Activated effector memory CD4-positive, alpha-beta T cell treated with anti-CD3 and anti-CD28 coated beads, Interleukin-2, amount 50 U/mL, for 16 hours (primary cell): ENCODE measurements at places on chromosomes 2 and 18.

DNA sequence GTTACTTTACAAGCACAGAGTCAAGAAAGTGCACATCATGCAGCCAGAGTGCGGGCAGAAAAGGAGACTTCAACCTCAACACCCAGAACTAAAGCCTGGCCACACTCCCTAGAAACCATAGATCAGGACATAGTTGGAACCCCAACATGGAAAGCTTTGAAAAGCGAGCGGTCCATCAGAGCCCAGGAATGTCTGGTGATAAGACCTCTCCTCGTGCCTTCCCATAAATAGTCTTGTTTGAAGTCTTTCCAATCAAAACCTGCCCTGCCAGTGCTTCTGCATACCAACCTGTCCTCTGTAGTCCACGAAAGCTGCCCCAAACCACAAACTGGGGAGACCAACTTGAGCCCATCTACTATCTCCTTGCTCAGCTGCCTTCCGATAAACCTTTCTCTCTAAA lies 55.5 kb downstream of the NEURL3 start:
- no peak for DNase-seq

GRCh38 chr2:147214914-147215313 lies 629.9 kb upstream of the ACVR2A start:
- DNase-seq = no peak

DNA sequence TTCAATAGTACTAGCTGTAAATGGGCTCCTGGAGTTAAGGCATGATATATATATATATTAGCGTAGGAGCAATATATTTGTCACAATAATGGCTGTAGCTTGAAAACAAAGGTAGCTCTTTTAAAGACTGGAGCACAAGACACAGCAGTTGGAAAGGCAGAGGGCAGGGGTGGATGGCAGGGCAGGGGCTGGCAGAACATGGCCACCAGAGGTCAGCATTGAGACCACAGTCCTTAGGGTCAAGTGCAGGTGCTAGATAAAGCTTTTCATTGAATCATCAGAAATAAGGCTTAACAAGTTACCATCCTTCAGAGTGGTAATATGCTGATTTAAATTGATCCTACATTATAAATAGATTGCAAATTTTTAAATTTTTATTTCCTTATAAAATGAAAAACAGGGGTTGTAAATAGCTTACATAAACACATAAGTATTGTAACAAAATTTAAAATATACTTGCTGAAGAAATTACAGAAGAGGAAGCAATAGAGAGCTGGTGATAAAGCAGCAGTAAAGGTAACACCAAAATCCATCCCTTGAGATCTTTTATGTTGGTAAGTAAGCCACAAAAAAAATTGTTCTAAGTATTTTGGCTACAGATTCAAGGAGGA lies 161.2 kb upstream of the PIEZO2 start:
- no peak for DNase-seq

DNA sequence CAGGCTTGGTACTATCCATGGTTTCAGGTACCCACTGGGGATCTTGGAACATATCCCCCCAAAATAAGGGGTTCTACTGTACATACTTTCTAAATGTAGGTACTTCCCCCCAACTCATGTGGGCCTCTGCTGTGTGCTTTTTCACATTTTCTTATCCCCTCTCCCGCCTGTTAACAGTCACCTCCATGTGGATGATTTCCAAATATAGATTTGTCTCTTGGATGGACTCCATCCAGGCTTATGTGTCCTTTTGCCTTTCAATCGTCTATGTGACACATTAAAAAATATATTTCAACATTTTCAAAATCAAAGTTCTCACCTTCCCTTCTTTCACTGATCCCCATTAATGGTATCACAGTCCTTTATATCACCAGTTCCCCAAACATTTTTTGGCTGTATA lies 44.4 kb downstream of the OSBPL6 start:
- no peak for DNase-seq

DNA sequence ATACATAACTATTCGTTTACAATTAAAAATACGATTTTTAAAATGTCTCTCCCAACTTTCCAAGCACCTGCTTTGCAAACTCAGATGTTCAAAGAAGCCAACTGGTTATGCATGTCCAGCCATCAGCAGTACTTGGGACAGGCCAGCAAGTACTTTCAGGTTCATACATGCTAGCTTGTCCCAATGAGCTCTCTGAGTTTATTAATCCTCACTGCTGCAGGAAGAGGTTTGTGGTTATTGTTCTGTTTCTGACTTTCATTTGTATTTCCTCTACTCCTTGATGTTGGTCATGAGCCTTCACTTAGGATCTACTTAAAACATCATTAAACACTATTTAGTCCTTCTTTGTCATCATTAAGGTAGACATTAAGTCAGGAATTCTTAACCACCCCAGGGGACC lies 374.1 kb downstream of the LRATD1 start:
- DNase-seq = no peak

GRCh38 chr18:2933995-2934394 lies 78.9 kb downstream of the LPIN2 start:
- no peak for DNase-seq

DNA sequence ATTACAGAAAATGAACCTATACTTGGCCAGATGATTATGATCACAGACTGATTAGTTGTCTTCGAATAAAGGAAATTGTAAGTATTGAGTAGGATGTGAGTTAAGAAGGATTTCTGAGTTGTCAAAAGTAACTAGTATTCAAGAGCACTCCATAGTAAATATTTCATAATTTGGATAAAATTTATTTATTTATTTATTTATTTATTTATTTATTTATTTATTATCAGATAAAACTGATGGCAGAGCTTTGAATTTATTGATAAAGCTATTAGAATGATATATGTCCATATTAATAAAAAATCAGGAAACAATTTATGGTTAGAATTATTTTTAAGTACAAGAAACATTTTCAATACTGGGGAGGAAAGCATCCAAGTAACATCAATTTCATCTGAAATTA lies 1634.1 kb downstream of the LRP1B start:
- DNase-seq = no peak

- DNase-seq = no peak
Observed at GRCh38 chr2:96594282-96594681, 43.8 kb downstream of the KANSL3 start.

DNA sequence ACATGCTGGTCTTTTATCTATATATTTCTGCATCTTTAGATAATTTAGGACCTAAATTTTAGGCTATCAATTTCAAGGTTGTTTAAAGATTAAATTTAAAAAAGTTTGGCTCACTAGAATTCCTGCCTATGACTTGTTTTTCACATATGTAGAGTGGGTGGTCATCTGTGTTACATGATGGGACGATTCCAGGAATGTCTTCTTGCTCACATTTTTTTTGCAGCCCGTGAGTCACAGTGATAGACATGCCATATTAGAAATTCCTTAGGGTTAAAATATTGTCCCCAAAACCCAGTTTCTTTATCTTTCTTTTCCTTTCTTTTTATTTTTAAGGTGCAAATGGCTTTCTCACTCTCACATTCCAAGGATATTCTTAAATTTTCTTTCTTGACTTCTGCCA lies 652.0 kb downstream of the PLCL1 start:
- no peak for DNase-seq

DNA sequence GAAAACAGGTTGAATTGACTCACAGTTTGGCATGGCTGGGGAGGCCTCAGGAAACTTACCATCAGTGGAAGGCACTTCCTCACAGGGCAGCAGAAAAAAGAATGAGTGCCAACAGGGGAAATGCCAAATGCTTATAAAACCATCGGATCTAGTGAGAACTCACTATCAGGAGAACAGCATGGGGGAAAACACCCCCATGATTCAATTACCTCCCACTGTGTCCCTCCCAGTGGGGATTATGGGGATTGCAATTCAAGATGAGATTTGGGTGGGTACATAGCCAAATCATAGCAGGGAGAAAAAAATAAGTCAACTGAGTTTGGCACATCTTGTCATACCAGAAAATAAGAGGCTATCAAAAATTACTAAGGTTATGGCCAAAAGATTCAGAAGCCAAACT lies 96.3 kb downstream of the TRIP12 start:
- DNase-seq = no peak

GRCh38 chr2:198162276-198162675 lies 357.9 kb downstream of the PLCL1 start:
- no peak for DNase-seq

GRCh38 chr18:3111523-3112240 lies 98.7 kb upstream of the LPIN2 start:
- no peak for DNase-seq

- no peak for DNase-seq
Observed at GRCh38 chr2:19932928-19933327, 31.1 kb upstream of the TTC32 start.

GRCh38 chr2:210099940-210100339 lies 71.3 kb downstream of the KANSL1L start:
- DNase-seq = no peak

GRCh38 chr18:40810372-40810771 lies 1144.7 kb upstream of the PIK3C3 start:
- DNase-seq = no peak

- DNase-seq = no peak
Observed at GRCh38 chr2:132733094-132733493, 63.1 kb upstream of the LYPD1 start.

GRCh38 chr2:227510620-227510958 lies 38.6 kb downstream of the AGFG1 start:
- no peak for DNase-seq

- DNase-seq = no peak
Observed at GRCh38 chr2:134243244-134243643, 10.6 kb upstream of the MGAT5 start.
